ENCODE measurements at places on chromosomes 11 and 22.

- no peak for DNase-seq
These were observed 1077.9 kb downstream of the DLG2 start for GRCh38 chr11:84549217-84549616.

- DNase-seq = no peak
These were observed 9.4 kb upstream of the NAP1L4 start for GRCh38 chr11:3001496-3001895.

DNA sequence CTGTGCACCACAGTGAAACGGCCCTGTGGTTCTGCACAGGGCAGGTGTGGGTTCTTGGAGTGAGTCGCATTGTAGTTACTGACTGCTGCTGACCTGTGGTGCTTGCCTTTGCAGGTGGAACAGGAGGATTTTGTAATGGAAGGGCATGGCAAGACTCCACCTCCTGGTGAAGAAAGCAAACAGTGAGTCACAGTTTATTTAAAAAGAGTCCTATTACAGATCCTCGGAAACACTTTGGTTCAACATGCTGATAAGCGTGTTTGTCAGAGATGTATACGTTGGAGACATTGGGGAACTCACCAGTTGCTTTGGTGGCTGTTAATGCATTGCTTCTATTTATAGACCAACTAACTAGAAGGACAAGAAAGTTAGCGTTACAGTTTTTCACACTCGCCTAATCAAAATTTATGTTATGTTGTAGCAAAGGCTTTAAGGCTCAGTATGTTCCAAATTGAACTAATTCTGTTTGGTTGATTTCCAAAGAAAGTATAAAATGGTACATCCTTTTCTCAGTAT, 21.7 kb upstream of the TNRC6B start:
- DNase-seq = no peak

GRCh38 chr22:21013657-21014201, 1.2 kb upstream of the P2RX6 start:
- no peak for DNase-seq

GRCh38 chr11:96342014-96342960, 708 bp downstream of the MAML2 start:
- no peak for DNase-seq

- DNase-seq = no peak
These were observed 7.2 kb downstream of the LMNTD2 start for GRCh38 chr11:553083-553987.

DNA sequence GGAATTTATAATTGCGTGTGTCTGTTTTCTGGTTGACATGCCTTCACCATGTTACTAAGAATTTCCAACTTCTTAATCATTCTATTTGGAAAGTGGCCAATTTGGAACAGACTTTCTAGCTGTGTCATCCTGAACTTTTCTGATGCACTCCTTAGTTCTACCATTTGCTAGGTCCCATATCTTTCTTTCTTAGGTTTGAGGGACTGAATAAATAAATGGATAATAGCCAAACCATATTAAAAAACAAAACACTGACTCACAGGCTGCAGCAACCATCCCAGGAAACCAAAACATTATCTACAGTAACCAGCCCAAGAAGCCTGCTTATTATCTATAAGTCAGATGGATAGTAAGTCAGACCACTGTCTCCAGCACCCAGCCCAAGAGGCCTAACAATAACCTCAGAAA, 57.5 kb upstream of the PLET1 start:
- DNase-seq = no peak

DNA sequence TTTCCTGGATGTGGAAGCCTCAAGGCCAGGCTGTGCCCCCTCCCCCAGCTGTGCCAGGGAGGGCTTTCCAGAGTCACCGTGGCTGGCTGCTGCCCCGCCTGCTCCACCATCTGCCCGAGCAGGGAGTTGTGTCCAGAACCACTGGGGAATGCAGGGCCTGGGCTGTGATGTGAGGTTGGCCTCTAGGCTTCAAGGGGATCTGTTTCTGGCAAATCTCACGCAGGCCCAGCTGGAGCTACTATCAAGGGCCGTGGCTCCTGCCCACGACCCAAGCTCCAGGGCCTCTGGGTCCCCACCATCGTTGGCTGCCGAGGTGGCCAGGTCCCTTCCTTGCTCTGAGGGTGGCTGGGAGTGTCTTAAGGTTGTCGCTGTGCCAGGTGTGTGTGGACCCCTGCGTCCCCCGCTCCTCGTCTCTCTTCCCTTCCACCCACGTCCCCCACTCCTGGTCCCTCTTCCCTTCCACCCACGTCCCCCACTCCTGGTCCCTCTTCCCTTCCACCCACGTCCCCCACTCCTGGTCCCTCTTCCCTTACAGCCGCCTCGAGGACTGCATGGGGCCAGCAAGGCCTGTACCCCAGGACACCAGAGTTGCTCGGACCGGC, 6.1 kb downstream of the BRSK2 start:
- DNase-seq = peak; percentile 60

DNA sequence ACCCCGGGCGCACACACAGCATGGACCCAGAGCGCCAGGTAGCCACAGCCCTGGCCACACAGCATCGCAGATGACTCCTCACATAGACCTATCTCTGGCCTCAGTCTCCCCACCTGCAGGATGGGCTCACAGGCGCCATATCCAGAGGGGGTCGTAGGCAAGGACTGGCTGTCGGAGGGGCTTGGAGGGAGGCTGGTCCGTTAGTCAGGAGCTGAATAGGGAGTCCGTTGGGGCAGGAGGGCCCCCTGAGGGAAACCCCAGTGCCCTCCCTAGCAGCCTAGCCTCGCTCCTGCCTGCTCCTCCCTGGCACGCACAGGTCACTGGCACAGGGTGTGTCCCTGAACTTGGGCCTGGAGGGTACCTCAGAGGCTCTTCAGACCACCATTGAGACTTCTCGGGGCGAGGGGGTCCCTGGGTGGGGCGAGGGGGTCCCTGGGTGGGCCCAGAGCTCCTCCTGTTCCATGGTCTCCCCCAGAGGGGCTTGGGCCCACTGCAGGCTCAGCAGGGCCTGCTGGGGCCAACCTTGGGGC, 2.0 kb downstream of the PLXNB2 start:
- no peak for DNase-seq

DNA sequence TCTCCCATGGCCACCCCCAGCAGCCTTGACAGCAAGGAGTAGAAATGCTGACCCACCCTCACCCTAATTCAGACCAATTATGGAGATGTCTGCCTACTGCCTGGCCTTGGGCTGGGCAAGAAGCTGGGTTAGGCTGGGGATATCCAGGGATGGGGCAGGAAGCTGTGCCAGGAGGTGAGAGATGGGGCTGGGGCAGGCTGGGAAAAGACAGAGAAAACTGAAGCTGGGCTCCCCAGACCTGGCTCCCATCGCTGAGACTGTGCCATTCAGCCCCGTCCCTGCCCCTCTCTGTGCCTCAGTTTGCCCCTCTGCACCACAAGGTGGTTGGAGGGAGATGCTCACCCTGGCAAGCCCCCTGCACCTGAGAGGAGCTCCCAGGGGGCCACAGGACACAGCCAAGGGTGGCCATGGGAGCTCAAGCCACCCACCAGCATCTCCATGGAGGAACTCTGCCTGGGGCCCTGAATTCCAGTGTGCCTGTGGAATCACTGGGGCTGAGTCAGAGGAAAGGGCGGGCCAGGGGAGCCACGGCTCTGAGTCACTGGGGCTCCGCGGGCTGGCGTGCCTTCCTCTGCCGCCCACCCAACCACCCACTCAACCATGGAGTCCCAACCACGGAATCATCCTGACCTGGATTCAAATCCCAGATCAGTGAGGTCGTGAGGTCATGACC, 6.0 kb upstream of the CARD10 start:
- DNase-seq = no peak

DNA sequence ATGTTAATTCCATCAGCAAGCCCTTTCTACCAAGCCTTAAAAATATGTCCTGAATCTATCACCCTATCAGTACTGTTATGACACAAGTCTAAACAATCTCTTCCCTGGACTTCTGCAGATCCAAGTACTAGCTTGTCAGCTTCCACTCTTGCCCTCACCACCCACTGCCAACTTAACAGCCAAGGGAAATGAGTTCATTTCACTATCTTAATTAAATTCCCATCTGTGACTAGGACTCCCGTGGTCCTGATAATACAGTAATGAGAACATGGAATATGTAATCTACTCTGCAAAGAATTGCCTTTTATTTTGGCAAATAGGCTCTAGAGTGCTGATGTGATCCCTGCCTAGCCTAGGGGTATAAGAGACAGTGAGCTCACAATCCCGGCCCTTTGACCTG, 10.1 kb downstream of the UBQLN3 start:
- no peak for DNase-seq

DNA sequence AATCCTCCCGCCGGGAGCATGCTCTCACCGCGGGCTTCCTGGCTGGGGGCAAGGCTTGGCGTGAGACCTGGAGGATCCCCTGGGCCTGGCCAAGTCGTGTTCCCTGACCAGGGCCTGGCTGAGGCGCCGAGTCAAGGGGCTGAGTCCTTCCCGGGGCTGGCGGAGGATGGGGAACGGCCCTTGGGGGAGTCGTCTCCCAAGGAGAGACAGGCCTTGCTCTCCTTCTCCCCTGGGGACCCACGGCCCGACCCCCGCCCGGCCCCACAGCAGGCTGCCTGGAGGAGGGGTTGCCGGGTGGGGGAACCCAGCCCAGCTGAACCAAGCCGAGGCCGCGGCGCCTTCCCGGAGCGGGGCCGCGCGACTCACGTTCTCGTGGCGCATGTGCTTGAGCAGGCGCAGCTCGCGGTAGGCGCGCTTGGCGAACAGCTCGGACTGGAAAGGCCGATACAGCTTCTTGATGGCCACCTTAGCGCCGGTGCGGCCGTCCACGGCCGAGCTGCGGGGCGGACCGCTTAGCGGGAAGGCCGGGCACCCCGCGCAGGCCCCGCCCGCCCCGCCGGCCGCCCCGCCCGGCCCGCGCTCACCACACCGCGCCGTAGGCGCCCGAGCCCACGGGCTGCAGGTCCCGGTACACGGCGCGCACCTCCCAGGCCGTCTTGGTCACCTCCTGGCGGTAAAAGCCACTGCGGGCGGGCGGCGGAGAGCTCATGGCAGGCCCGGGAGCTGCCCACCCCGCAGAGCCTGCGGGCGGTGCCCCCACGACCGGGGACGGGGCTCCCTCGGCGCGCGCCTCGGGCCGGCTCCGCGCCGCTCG, 475 bp downstream of the MAPK12 start:
- DNase-seq = peak; percentile 75

DNA sequence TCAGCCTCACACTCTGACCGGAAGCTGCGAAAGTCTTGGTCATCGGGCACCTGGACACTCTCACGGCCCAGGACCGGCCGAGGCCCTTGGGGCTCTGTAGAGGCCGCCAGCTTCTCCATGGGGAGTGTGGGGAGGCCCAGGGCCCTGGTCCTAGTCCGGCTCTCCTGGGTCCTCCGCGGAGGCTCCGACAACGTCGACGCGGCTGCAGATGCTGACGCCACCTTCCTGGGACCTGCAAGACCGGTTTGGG, 12.9 kb downstream of the STARD10 start:
- DNase-seq = no peak

DNA sequence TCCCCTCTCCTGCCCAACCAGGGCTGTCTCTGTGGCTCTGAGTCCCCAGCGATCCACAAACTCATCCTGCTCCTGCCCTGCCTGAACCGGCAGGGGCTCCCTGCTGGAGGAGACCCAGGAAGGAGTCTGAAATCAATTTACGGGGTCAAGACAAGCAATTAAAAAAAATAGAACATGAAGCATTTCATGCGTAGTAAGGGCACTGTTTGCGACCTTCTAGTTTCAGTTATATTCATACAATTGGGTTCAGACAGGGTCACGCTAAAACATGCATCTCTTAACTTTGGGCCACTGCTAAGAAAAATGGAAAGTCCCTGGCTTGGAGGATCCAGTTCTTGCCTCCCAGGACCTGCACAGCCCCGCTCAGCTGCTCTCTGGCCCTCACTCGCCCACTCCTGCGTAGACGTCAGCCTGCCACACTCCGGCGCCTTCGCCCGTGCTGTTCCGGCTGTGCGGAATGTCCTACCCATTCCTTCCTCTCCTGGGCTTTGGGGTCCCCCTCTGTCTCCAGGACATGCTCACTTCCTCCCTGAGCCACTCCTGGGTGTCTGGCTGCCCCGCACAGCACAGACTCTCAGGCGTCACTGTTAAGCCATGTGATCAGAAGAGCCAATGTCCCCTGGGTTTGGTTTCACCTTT, 12.8 kb downstream of the NFAM1 start:
- DNase-seq = no peak

DNA sequence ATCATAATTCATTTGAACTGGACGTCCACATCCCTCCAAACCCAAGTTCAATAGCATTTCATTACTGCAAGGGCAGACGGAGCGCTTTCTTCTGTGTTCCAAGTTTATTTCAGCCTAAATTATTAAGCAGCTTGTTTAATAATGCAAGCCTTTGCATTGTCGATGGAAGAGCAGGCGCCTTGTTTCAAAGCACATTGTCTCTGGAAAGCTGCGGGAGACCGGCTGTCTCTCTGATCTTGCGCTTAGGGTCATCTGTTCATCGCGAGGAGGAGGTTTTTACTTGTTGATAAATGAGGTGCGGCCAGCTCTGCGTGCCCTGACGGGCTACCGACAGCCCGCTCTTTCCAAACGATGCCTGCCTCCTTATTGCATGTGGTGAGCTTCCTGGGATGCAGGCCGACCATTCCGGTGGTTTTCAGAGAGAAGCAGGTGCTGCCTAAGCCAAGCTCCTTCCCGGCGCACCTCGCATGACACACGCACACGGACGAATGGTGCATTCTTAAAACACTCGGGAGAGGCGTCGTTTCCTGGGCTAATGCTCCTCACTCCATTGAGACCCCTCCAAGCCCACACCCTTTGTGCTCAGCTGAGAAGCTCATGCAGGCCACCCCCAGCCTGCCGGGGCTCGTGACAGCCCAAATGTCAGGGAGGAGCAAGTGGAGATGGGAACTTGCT, 456.9 kb downstream of the BRD1 start:
- no peak for DNase-seq

GRCh38 chr11:117421476-117421875, 93.8 kb downstream of the CEP164 start:
- no peak for DNase-seq

GRCh38 chr22:38465673-38466490, 2.0 kb upstream of the KDELR3 start:
- DNase-seq = no peak

DNA sequence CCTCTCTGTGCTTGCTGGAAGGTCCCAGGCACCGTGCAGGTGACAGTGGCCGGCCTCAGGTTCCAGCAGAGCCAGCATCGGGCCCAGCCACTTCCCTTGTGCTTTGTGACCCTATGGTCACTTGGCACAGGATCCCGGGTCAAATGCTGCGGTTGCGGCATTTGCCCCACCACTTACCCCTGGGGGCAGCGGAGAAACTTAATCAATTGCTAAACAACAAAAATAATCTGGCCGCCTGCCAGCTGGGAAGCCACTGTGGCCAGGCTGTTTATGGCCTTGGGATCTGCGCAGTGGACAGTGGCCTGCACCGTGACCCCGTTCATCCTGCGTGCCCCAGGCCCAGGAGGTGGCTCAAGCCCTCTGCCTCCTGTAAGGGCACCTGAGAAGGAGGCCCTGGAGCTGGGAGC, 65.0 kb downstream of the LRP5 start:
- DNase-seq = no peak

- DNase-seq = peak; percentile 28
These were observed 78.4 kb downstream of the CDKN1C start for GRCh38 chr11:2807025-2807681.
